ENCODE measurements at places on chromosomes 1 and 21. TPM values are rescaled to one million over a fixed set of nuclear protein-coding genes. Genes with fewer than 3 reads are reported as not detected.

Gene ERG
- 4.5 TPM for total RNA-seq

Gene YTHDF2
- 126 TPM for total RNA-seq

Gene FCRL5
- total RNA-seq, result 0.70 TPM

Gene ELAPOR1
- total RNA-seq, result 1.1 TPM

Gene BEND5
- 4.8 TPM for total RNA-seq

Gene SLC6A9
- total RNA-seq, result 14.4 TPM

Gene TMEM82
- 1.4 TPM for total RNA-seq

Gene GBP5
- 0.23 TPM for total RNA-seq

Gene ZNF695
- 29.4 TPM for total RNA-seq

Gene CSF3R
- total RNA-seq, result 0.09 TPM

Gene PLXNA2
- total RNA-seq, result 4.2 TPM

- DNase-seq, result peak; percentile 54
- H3K27ac ChIP-seq, result no peak overlapping the region
- no peaks in the 10 kb centered on the region for H3K27me3 ChIP-seq
- H3K4me3 ChIP-seq, result no peak overlapping the region
- H3K36me3 ChIP-seq, result no peaks in the 10 kb centered on the region
Observed at GRCh38 chr1:51313268-51313852, 17.0 kb downstream of the TTC39A start.

GRCh38 chr1:58815686-58816071, 31.8 kb upstream of the JUN start:
- H3K36me3 ChIP-seq, result no peaks in the 10 kb centered on the region
- H3K27me3 ChIP-seq, result peaks cover 30% of the 10 kb centered on the region
- H3K27ac ChIP-seq, result peak overlapping the region; percentile 87
- H3K4me3 ChIP-seq, result peak overlapping the region; percentile 81
- no peak for DNase-seq
- H3K4me1 ChIP-seq, result peaks cover 34% of the 10 kb centered on the region

- no peaks in the 10 kb centered on the region for H3K36me3 ChIP-seq
- no peak overlapping the region for H3K4me3 ChIP-seq
- DNase-seq, result no peak
- H3K27me3 ChIP-seq, result no peaks in the 10 kb centered on the region
Observed at GRCh38 chr1:246182149-246182851, 324.8 kb downstream of the SMYD3 start.

- peaks cover 67% of the 10 kb centered on the region for H3K4me1 ChIP-seq
- H3K27me3 ChIP-seq, result no peaks in the 10 kb centered on the region
- peak overlapping the region; percentile 41 for H3K4me3 ChIP-seq
- no peak for DNase-seq
Observed at GRCh38 chr1:182698971-182699370, 14.6 kb upstream of the RGS8 start.

GRCh38 chr21:29416268-29416667, 117.5 kb downstream of the BACH1 start:
- no peak for DNase-seq
- no peak overlapping the region for H3K4me3 ChIP-seq
- H3K4me1 ChIP-seq, result peaks cover 13% of the 10 kb centered on the region
- H3K27me3 ChIP-seq, result no peaks in the 10 kb centered on the region
- no peaks in the 10 kb centered on the region for H3K36me3 ChIP-seq

GRCh38 chr1:98145655-98146054, 224.8 kb upstream of the DPYD start:
- H3K4me3 ChIP-seq, result no peak overlapping the region
- no peak overlapping the region for H3K27ac ChIP-seq
- H3K4me1 ChIP-seq, result no peaks in the 10 kb centered on the region
- no peak for DNase-seq
- H3K36me3 ChIP-seq, result no peaks in the 10 kb centered on the region

- peaks cover 12% of the 10 kb centered on the region for H3K4me1 ChIP-seq
- H3K36me3 ChIP-seq, result peaks cover 11% of the 10 kb centered on the region
- DNase-seq, result no peak
Observed at GRCh38 chr1:246077476-246077875, 429.6 kb downstream of the SMYD3 start.

DNA sequence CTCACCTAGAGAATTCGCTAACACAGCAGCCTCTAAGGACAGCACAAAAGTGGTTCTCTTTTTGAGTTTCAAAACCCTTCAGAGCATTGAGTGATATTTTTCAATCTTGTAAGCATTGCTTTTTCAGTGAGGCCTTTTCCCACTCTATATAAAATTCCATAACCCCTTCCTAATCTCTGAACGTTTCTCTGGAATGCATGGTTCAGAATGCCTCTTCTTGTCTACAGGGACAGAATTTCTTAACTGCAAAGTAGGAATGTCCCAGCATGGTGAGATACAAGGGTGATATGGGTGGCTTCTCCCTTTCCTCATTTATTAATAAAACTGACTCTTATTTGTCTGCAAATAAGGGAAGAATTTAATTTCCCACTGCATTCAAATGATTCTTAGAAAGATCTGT, 377.9 kb downstream of the LTN1 start:
- H3K36me3 ChIP-seq, result no peaks in the 10 kb centered on the region
- H3K4me3 ChIP-seq, result no peak overlapping the region
- H3K27ac ChIP-seq, result peak overlapping the region; percentile 1
- no peak for DNase-seq

- H3K4me1 ChIP-seq, result peaks cover 30% of the 10 kb centered on the region
- H3K36me3 ChIP-seq, result no peaks in the 10 kb centered on the region
- no peaks in the 10 kb centered on the region for H3K27me3 ChIP-seq
- no peak overlapping the region for H3K27ac ChIP-seq
- H3K4me3 ChIP-seq, result no peak overlapping the region
Observed at GRCh38 chr1:154843636-154844296, 26.3 kb downstream of the KCNN3 start.

- peak overlapping the region; percentile 82 for H3K27ac ChIP-seq
- H3K27me3 ChIP-seq, result no peaks in the 10 kb centered on the region
- H3K4me1 ChIP-seq, result peaks cover 91% of the 10 kb centered on the region
- peaks cover 89% of the 10 kb centered on the region for H3K36me3 ChIP-seq
- no peak for DNase-seq
Observed at GRCh38 chr1:42942444-42942843, 16.2 kb downstream of the SLC2A1 start.

DNA sequence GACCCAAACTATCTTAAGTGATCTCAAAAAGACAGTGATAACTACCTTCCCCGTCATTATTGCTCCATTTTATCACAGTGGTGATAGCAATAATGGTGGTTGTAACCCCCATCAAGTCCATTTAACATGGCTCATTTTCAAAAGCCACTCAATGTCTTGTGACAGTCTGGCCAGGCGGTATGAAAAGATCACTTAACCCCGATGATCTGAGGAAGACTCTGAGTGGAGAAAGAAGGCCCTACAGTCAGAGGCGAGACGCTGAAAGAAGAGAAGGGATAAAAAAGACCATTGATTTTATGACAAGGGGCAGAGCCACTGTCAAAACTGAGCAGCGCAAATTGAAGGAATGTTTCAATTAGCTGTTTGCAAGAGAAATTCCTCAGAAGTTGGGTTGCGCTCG, 417.2 kb upstream of the PBX1 start:
- H3K36me3 ChIP-seq, result no peaks in the 10 kb centered on the region
- no peak for DNase-seq
- no peak overlapping the region for H3K4me3 ChIP-seq
- H3K4me1 ChIP-seq, result no peaks in the 10 kb centered on the region

DNA sequence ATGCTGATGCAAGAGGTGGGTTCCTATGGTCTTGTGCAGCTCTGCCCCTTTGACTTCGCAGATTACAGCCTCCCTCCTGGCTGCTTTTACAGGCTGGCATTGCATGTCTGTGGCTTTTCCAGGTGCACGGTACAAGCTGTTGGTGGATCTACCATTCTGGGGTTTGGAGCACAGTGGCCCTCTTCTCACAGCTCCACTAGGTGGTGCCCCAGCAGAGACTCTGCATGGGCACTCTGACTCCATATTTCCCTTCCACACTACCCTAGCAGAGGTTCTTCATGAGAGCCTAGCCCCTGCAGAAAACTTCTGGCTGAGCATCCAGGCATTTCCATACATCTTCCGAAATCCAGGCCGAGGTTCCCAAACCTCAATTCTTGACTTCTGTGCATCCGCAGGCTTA, 989.0 kb downstream of the PLA2G4A start:
- no peak for DNase-seq
- H3K4me1 ChIP-seq, result no peaks in the 10 kb centered on the region
- no peaks in the 10 kb centered on the region for H3K27me3 ChIP-seq
- no peak overlapping the region for H3K27ac ChIP-seq
- peaks cover 31% of the 10 kb centered on the region for H3K36me3 ChIP-seq

DNA sequence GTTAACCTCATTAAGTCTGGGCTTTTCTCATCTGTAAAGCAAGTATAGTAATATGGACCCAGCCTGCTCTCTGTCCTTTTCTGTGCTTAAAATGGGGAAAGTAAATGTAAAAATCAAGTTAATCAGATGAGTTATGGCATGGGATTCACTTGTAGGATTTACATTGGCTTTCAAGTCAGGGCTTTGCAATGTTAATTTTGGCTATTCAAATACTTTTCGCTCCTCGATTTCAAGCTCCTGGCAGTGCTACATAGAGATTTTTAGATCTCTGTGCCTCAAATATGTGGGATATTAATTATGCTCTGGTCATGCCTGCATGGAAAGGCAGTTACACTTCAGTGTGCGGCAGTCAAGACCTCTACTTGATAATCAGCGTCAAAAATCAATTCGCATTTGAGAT, 709.8 kb downstream of the LTN1 start:
- no peak for DNase-seq
- no peaks in the 10 kb centered on the region for H3K36me3 ChIP-seq
- H3K27me3 ChIP-seq, result no peaks in the 10 kb centered on the region
- no peak overlapping the region for H3K4me3 ChIP-seq
- no peak overlapping the region for H3K27ac ChIP-seq

DNA sequence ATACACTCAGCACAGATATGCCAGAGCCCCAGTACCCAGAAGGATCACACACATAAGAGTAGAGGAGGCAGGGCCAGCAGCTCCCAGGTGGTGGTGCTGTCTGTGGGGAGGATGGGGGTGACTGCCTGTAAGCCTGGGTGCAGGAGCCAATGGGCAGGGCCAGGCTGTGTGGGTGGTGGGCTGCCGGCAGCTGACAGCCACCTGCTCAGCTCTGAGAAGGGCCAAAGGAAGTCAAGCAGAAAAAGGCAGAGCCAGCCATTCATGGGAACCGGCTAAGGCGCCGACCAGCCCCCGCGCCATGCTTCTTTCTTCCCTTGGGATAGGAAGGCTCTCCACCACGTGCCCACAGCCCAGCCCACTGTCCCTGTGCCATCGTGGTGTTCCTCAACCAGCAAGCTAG, 14.1 kb downstream of the PIK3C2B start:
- H3K36me3 ChIP-seq, result no peaks in the 10 kb centered on the region
- no peak for DNase-seq
- H3K4me3 ChIP-seq, result no peak overlapping the region
- no peak overlapping the region for H3K27ac ChIP-seq
- H3K27me3 ChIP-seq, result no peaks in the 10 kb centered on the region

DNA sequence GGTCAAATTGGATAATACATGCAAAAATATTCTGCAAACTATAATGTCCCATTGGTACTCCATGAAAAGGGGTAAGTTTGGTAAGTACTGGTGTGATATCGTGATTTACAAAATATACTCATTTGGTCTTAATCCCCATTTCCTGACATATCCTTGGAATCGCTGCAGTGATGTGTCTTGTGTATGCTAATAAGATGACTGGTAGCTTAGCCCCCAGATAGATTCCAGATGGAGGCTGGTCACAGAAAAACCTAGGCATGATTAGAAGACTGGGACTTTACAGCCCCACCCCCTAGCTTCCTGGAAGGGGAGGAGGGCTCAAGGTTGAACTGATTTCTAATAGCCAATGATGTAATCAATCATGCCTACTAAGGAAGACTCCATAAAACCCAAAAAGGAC, 3.0 kb downstream of the VAMP4 start:
- H3K4me1 ChIP-seq, result peaks cover 36% of the 10 kb centered on the region
- H3K36me3 ChIP-seq, result peaks cover 16% of the 10 kb centered on the region
- DNase-seq, result no peak

GRCh38 chr1:207152792-207153468, 48.9 kb downstream of the C4BPA start:
- H3K4me1 ChIP-seq, result no peaks in the 10 kb centered on the region
- no peaks in the 10 kb centered on the region for H3K36me3 ChIP-seq
- DNase-seq, result no peak

GRCh38 chr1:214219902-214220301, 61.1 kb upstream of the SMYD2 start:
- H3K4me3 ChIP-seq, result no peak overlapping the region
- no peak for DNase-seq
- no peak overlapping the region for H3K27ac ChIP-seq
- no peaks in the 10 kb centered on the region for H3K36me3 ChIP-seq

GRCh38 chr1:194171596-194171995, 985.2 kb upstream of the B3GALT2 start:
- no peaks in the 10 kb centered on the region for H3K36me3 ChIP-seq
- no peak for DNase-seq
- H3K4me1 ChIP-seq, result peaks cover 39% of the 10 kb centered on the region
- H3K27ac ChIP-seq, result 0 out of 2 replicates have a peak overlapping the region, but pooled peaks have one; percentile 3

- H3K27me3 ChIP-seq, result no peaks in the 10 kb centered on the region
- no peaks in the 10 kb centered on the region for H3K4me1 ChIP-seq
- H3K4me3 ChIP-seq, result no peak overlapping the region
- H3K27ac ChIP-seq, result no peak overlapping the region
- H3K36me3 ChIP-seq, result peaks cover 36% of the 10 kb centered on the region
- DNase-seq, result no peak
Observed at GRCh38 chr1:2405588-2406295, 6.6 kb downstream of the PEX10 start.

- peak overlapping the region; percentile 3 for H3K27ac ChIP-seq
- no peak overlapping the region for H3K4me3 ChIP-seq
- H3K4me1 ChIP-seq, result peaks cover 47% of the 10 kb centered on the region
- no peaks in the 10 kb centered on the region for H3K36me3 ChIP-seq
- H3K27me3 ChIP-seq, result peaks cover 20% of the 10 kb centered on the region
Observed at GRCh38 chr1:21339356-21340229, 49.3 kb upstream of the ECE1 start.

DNA sequence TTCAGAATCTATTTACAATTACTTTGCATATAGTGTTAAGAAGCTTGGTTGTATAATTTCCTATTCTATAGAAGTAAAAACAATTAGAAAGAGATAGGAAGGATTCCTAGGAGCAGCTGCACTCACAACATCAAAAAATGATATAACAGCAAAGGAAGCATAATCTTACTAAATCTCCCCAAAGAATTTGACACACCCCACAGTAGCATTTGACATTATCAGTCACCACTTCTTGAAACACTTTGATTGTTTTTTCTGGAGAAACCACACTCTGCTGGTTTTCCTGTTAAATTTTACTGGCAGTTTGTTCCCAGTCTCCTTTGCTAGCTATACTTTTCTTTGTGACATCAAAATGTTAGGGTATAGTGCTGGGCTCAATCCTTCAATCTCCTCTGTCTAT, 100.8 kb upstream of the KIAA1614 start:
- H3K4me1 ChIP-seq, result peaks cover 6% of the 10 kb centered on the region
- H3K27ac ChIP-seq, result no peak overlapping the region
- H3K4me3 ChIP-seq, result no peak overlapping the region
- H3K36me3 ChIP-seq, result peaks cover 15% of the 10 kb centered on the region

DNA sequence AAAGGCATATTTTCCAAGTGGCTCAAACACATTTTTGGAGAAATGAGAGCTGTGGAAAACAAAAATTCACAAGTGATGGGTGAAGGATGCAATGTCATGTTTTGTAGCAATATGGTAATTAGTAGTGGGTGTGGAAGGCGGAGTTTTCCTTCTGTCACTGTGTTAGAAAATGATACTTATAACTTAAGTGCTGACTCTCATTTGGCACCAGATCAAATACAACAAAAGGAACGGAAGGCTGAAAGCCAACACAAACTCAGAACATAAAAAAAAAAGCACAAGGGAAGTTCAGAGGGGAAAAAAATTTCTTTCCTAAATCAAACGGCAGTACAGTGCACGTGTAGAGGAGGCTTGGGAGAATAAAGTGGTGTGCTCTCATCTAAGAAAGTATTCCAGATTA, at the start of gene TNFSF18:
TNFSF18 (minus strand) TSS at position 77 of the 400 bp plus-strand sequence; CDS start at position 32, 45 bp downstream.
- no peaks in the 10 kb centered on the region for H3K4me1 ChIP-seq
- DNase-seq, result no peak
- H3K4me3 ChIP-seq, result no peak within 1 kb of the TSS

- no peak for DNase-seq
- peaks cover 30% of the 10 kb centered on the region for H3K36me3 ChIP-seq
- peak overlapping the region; percentile 55 for H3K27ac ChIP-seq
- peaks cover 28% of the 10 kb centered on the region for H3K4me1 ChIP-seq
Observed at GRCh38 chr1:174964261-174964971, 35.3 kb upstream of the CACYBP start.
